ENCODE measurements at places on chromosomes 12 and 14.

DNA sequence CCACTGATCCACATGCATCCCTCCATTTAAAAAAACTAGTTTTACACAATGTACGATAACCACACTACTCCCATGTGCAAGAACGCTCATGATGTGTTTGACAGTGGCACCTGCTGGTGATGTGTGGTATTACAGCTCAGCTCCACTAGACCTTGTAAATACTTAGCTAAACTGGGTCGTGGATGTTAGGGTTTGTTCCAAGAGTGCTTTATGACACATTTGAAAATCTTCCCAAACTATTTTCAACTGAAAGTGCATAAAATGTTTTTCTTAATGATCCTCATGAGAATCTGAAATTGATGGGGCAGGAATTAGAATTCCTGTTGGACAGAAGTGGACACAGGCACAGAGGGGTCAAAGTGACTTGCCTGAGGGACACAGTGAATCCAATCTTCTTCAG is 99.2 kb downstream of the SCARB1 start:
- no peak for DNase-seq

DNA sequence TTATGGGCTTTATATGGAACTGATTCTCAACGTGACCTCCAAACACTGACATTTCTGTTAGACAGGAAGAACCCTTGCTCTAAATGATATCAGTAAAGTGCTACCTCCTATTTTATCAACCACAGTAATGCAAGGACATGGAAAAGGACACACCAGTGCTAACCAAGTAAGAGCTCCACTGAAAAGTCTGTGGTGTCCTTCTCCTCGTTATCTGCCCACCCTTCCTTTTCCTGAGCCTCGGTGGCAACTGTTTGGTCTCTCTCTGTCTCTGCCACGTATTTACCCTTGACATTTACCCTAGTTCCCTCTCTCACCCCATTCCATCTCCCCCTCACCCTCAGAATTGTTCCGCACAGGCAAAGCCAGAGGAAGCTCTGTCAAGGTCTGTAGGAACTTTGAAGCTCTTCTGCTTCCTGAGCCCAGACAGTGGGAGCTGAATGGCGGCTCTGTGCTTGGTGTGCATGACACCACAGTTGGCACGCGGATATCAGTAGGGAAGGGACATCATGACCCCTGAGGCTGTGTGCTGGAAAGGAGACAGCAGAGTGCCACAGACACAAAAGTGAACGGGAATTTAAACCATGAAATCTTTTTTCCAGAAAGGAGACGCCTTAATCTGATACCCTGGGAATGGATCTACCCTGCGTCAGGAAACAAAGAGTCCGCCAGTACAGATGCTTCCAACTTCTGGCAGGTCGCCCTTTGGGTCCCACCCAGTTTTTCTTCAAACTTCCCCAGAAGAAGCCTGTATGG is 50.8 kb downstream of the NTN4 start:
- no peak for DNase-seq

- no peak for DNase-seq
Observed at GRCh38 chr14:97065305-97066067, 268.3 kb downstream of the VRK1 start.

DNA sequence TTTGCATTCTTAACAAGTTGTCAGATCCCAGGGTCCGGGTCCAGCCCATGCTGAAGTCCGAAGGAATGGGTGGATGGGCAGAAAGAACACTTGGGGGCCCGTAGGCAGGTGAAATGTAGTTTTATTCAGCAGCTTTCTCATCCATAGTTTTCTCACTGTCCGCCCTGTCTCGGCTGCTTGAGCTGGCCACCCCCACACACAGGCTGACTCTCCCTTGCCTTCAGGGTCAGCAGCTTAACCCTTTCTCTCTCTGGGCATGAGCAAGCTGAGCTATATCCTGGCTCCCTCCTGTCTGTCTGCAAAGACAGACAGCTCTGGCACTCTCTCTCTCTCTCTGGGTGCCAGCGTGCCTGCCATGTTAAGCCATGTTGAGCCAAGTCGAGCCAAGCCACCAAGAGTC is 163.9 kb downstream of the PTCSC3 start:
- DNase-seq: no peak

- no peak for DNase-seq
Observed at GRCh38 chr12:88833641-88834116, 253.4 kb upstream of the KITLG start.

DNA sequence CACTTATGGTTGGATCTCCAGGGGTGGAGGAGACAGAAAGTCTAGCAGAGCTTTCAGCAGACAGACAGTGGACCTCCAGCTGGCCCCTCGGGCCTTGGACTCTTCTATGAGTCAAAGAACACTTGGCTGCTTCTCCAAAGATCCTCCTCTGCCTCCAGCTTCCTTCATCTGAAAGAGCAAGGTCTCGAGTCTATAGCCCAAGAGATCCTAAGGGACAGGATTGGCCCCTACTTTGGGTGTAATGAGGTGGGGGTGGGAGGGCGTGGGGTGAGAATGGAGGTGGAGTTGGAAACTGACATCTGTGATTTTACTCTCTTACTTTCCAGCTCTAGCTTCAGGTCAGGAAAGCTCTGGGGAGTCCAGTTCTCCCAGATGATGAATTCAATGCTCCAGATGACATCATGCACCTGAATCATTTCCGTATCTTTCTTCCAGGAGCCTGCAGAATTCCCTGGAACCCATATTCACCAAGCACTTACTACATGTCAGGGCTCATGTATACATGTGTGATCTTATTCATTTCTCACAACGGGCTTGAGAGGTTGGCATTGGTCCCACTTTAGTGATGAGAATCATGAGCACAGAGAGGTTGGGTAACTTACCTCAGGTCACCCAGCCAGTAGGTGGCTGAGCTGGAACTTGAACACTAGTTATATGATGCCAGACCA is 10.2 kb upstream of the PGF start:
- no peak for DNase-seq

- DNase-seq: no peak
Observed at GRCh38 chr12:34338751-34339150, 316.5 kb downstream of the ALG10 start.

DNA sequence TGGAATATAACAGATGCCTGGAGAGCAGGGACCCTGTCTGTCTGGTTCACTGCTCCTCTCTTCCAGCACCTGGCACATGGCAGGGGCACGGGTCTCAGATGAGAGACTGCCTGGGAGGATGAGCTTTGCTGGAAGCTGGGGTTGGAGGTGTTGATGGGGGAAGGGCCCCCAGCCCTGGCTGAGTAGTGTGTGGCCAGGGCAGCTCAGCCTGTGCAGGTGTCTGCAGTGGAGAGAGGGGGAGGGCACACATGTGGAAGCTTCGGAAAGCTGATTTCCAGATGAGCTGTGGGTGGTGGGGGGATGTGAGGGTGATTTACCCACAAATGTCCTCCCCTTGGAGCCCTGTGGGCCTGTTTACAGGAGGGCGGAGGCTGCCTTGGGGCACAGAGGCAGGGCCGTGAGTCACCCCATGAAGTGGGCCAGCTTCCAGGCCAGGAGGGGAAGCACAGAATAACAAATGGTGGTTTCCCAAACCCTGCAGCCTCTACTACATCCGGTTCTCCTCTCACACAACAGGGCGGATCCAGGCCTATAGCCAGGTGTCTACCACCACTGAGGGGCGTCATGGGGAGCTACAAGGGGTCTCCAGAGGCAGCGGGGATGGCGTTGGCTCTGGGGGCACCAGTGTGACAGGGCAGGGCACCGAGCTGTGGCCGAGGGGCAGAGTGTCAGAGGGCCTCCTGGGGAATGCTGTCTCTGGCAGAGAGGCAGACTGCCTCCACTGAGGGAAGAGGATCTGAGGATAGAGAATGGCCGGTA is 11.0 kb downstream of the KRT7 start:
- DNase-seq: no peak

- no peak for DNase-seq
Observed at GRCh38 chr12:124684496-124684895, 117.1 kb upstream of the NCOR2 start.

Data from SIG-M5 (cell line).